Hematopoietic multipotent progenitor cell treated with erythropoietin and hydrocortisone succinate and interleukin-3 and kit ligand, for 15 days (in vitro differentiated cells): ENCODE measurements at places on chromosomes 7 and 10.

DNA sequence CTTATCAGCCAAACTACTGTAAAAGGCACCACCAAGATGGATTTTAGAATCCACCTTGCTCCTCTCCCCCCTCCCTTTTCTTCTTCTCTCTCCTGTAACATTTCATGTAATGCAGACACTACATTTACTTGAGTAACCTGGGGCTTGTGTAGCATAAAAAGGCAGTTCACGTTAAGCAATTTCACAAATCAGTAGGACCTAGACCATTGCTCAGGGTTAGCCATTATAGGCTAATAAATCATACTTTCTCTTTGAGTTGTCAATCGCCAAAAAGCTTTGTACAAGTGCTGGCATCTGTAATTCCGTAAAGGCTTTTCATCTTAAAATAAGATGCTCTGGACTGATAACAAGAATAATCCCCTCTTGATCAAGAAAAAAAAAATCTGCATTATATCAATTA is 224.7 kb downstream of the GLI3 start:
- no peak for DNase-seq

DNA sequence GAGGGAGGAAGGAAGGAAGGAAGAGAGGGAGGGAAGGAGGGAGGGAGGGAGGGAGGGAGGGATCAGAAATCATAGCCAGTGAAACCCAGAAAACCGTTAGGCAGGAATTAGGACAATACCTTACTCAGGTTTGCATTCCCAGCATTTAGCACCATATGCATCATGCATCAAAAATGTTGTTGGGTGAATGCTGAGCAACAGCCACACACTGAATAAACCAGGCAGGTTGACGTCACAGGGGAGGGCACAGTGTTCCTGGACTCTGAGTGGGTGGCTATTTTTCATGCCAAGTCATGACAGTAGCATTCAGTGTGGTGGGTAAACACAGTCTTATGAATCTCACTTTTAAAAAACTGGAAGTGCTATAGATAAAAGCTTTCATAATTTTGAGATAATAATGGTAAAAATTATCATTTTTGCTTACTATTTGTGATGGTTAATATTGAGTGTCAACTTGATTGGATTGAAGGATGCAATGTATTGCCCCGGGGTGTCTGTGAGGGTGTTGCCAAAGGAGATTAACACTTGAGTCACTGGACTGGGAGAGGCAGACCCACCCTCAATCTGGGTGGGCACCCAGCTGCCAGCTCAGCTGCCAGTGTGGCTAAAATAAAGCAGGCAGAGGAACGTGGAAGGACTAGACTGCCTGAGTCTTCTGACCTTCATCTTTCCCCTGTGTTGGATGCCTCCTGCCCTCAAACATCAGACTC is 199.1 kb upstream of the PRKCQ start:
- no peak for DNase-seq

DNA sequence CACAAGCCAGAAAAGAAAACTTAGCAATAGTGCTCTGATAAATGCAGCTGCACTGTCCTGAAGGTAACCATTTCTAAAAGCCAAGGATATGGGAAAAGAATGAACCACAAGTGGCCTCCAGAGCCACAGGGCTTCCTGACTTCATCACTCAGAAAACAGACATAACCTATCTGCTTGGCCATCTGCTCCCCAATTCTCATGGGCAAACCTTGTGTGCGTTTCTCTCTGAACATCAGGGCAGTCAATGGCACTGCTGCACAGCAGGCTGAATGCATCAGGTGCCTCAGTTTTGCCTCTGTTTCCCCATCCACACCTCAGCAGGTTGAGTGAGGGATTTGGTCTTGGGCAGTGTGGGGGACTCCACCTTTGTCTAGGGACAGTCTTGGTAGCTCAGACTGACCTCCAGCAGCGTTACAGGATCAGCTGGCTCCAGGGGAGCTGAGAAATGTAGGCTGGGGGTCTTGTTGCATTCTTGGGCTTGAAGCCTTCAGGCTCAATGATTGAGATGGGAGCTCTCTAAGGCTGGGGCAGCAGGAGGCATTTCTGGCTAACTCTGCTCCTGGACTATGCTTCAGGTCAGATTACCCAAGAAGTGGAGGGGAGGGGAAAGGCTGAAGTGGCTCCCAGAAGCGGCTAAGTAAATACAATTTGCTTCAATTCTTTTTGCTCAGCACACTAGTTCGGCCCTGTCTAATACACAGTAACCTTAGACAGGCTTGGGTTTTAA is 23.6 kb upstream of the PDLIM1 start:
- no peak for DNase-seq

DNA sequence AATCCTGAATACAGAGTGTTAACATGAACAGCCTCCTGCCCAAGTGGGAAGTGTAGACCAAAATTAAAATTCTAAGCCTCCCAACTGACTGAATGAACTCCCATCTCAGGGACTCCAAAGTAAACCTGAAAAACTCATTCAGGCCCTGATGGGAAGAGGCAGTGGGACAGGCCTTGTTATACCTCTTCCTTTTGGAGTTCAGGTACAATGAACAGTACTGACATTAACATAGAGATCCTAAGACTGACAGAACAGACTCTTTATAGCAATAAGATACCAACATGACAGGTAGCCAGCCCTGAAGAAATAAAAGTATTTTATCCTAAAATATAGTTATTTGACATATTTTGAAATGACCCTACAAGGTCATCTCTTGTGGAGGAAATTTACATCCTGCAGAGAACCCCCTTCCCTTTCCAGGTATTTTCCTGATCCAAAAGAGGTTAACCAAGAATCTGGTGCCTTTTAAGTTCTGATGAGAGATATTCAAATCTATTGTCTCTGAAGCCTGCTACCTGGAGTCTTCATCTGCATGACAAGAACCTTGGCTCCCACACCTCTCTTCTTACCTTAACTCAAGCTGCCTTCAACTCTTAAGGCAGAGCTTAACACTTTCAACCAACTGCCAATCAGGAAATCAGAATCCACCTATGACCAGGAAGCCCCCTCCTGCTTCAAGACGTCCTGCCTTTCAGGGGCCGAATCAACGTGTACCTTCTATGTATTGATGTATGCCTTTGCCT is 103.3 kb upstream of the PFKP start:
- DNase-seq: no peak

DNA sequence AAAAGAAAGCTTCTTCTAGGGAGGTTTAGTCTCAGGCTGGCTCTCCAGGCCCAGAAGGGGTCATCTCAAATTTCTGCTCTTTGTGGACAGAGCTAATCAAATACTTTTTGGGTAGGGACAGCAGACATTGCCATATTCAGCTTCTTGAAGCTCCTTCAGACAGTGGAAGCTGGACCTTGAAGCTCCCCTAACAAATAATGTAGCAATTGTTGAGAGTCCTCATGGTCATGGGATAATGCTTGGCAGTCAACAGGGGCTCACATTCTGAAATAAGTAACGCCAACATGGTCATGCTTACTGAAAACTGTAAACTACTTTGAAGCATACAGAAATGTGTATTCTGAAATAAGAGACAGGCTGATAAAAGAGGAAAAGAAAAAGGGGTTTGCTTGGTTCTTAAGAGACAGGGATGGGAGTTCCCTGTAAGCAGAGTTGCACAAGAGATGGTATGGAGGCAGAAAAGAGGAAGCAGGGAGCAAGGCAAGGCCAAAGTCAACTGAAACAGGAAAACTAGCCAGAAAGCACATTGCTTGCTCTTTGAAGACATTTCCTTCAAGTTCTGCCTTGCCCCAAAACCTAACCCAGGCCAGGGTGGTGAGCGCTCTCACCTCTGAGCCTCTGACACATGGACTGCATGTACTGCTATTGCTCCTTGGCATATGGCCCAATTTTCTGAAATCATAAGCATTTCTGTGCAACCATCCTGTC is 53.1 kb upstream of the KMT2E start:
- no peak for DNase-seq

GRCh38 chr10:121260377-121260776 is 337.9 kb downstream of the FGFR2 start:
- no peak for DNase-seq

- no peak for DNase-seq
These were observed 169.5 kb downstream of the DNAJB6 start for GRCh38 chr7:157506268-157506667.

- no peak for DNase-seq
These were observed 196.0 kb upstream of the FZD8 start for GRCh38 chr10:35838054-35838453.

DNA sequence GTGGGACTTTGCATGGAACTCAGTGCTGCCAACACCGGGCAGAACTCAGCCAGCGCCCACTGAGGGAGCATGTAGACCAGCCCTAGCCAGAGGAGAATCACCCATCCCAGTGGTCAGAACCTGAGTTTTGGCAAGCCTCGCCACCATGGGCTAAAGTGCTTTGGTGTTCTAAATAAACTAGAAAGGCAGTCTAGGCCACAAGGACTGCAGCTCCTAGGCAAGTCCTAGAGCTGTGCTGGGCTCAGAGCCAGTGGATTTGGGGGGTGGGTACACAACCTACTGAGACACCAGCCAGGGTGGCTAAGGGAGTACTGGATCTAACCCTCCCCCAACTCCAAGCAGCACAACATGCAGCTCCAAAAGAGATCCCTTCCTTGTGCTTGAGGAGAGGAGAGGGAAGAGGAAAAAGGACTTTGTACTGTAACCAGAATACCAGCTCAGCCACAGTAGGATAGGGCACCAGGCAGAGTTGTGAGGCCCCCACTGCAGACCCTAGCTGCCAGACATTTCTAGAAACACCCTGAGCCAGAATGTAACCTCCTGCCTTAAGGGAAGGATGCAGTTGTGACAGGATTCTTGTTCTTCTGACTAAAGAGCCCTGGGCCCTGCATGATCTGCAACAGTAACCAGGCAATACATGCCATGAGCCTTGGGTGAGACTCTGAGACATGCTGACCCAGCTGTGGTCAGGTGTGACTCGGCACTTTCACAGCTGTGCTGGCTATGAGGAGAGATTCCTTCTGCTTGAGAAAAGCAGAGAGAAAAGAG is 24.4 kb downstream of the GSDME start:
- DNase-seq: no peak

GRCh38 chr7:22116451-22117030 is 170.8 kb upstream of the CDCA7L start:
- no peak for DNase-seq

DNA sequence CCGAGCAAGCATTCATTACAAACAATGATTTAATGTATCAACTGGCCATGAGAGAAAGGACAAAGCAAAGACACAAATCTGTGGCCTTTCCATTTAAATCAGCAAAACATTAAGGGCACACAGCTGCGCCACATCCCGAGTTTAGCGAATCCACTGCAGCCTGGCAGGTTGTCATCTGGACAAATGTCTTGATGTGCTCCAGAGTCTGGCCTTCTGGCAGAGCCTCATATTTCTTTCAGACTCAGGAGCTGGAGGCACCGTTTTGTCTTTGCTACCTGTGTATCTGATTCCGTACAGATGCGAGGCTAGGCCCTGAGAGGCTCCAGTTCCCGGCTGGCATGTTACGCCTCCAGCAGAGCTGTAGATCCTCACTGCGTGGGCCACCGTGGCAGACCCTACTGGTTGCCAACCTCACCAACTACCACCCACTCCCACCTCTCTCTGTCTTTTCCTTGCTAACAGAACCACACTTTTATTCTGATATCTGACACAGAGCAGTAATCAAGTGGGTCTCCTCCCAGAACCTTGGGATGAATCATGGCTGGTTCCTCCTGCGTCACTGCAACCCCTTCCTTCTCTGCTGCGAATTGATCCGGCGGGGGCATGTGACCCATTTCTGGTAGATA is 40.9 kb upstream of the EFCAB10 start:
- DNase-seq: no peak

DNA sequence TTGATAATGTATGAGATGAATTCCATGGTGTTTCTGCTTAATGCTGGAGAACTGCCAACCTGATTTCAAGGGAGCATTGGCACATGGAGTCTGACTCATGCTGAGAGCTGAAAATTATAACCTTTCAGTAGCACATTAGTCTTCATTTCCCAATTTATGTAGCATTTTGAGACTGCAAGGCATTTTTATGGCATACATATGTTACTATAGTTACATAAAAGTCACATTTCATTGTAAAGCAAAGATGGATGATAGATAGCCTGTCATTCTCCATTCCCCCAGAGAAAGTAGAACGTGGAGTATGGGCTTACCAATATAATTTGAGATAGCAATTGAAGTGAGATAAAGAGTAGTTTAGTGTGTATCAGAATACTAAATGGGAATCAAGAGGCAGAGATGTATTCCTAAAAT is 103.1 kb downstream of the SLC16A9 start:
- DNase-seq: no peak

- no peak for DNase-seq
These were observed 980 bp downstream of the ADAMTS14 start for GRCh38 chr10:70673043-70673928.

GRCh38 chr10:108422286-108422685 is 1257.8 kb upstream of the SORCS1 start:
- no peak for DNase-seq

DNA sequence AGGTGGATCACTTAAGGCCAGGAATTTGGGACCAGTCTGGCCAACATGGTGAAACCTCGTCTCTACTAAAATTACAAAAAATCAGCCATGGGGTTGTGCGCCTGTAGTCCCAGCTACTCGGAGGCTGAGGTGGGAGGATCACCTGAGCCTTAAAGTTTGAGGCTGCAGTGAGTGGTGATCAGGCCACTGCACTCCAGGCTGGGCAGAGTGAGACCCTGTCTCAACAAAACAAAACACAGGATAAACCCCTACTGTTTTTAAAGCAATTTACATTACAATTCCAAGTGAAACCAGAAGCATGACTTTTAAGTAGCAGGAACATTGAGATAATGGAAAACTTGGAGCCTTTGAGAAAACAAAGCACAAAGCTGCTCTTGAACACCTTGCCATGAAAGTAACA is 92.4 kb upstream of the BTBD16 start:
- no peak for DNase-seq

DNA sequence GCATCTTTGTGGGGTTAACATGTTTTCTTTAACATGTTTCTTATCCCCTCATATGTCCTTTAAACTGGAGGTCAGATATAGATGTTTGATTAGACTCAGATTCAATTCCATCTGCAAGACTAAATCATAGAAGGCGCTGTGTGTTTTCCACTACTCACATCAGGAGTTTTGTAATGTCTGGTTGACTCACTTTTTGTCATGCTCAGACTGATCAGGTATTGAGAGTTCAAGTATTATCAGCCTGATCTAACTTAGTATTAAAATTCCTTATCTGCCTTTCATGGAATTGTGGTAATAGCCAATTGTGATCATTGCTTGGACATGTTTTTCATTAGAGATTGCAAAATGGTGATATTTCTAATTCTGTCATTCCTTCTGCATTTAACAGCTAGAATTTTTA is 30.2 kb downstream of the ENTPD7 start:
- no peak for DNase-seq

- no peak for DNase-seq
These were observed 85.0 kb downstream of the PLPP4 start for GRCh38 chr10:120541984-120542383.

DNA sequence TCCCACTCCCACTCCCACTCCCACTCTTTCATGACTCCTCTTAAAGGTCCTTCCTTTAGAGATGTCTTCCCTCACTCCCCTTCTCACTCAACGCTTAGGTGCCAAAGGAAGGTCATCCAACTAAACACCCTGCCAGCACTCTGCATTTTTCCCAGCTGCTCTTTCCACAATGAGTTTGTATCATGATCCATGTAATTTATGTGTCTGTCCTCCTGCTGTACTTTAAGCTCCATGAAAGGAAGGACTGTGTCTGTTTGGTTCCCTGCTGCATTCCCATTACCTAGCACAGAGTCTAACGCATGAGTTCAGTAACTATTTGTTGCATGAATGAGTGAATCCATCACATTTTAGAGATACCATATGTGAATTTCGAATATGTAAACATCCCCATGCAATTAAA is 252.7 kb downstream of the KIF20B start:
- no peak for DNase-seq
